CD4-positive, alpha-beta T cell treated with Interferon gamma for 1 hour (primary cell): ENCODE measurements at places on chromosomes 11 and 22.

DNA sequence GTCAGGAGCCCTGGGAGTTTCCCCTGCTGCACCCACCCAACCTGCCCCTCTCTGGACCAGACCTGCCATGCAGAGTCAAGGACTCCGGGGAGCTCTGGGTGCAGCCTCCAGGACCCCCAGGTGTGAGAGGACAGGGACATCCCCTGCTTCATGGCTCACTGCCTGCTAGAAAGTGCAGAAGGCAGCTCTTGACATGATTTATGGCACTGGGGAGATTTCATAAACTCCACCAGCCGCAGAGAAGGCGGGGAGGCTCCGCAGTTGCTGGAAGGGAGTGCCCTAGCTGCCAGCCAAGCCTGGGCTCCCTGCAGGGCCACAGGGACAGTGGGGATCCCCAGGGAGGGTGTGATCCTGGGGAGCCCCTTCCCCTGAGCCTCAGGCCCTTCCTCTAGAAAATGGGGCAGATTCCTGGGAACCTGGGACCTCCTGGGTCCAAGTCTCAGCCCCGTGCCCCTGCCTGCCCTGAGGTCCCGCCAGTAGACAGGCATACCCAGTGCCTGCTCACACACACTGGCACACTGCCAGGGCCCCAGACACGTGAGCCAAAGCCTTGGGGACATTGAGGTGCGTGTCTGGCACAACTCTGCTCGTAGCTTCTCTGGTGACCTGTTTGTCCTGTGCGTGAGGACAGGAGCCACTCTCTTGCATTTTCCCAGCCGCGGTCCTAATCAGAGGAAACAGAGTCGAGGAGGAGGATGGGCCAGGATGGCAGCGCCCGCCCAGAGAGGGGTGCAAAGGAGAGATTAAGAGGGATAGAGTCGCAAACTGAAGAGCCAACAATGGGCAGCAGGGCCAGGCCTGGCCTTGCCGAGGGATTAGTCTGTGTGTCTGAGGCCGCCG, 13.8 kb downstream of the CABP7 start:
- DNase-seq, result no peak

DNA sequence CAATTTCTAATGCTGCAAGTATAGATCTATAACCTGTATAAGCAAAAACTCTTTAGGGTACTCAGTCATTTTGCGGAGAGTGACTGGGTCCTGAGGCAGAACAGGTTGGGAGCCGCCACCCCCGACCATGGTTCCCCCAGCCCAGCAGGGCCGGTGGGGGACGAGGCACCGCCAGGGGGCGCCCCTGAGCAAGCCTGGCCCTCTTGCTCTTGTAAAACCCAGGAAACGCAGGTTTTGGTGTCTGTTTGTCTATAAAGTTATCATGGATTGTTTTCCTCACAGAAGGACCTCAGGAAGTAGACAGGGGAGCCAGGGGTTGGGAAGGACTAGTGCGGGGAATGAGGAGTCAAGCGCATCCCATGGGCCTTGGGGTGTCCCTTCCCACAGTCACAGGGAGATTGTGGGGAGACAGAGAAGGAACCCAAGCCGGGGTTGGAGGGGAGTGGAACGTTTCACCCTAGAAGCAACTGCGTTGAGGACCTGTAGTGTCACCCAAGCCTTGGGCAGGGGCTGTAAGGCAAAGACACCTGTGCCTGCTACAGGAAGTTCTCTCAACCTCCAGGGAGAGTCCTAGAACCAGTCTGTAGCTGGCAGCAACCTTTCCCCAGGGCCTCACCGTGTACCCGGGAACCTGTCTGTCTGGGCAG, 26.4 kb downstream of the KCTD17 start:
- peak; percentile 70 for DNase-seq

GRCh38 chr11:21949763-21950413, 243.0 kb upstream of the ANO5 start:
- DNase-seq, result no peak

GRCh38 chr22:31281733-31282132, 10.6 kb downstream of the PIK3IP1 start:
- no peak for DNase-seq
